ENCODE measurements at places on chromosomes 4 and X.

DNA sequence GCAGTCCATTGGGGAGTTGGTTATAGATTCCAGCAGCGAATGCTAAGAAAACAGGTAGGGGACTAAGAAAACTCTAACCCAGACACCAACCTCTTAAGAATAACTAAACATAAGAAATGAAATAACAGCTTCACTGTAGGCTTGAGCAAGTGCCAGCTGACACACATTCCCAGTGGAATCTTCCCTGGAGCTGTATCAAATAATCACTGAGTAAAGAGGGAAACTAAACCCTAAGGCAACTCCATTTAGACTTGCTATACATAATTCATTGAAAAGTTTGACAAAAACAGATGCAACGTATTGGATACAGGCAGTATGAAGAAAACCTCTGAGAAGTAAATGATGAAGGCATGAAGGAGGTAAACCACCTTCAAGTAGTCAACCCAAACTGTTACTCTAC lies 293.5 kb downstream of the OPHN1 start:
- no peak for DNase-seq

GRCh38 chrX:27522500-27522899 lies 59.4 kb upstream of the PPP4R3C start:
- DNase-seq = no peak

GRCh38 chr4:157572951-157573350 lies 352.4 kb downstream of the GRIA2 start:
- no peak for DNase-seq

DNA sequence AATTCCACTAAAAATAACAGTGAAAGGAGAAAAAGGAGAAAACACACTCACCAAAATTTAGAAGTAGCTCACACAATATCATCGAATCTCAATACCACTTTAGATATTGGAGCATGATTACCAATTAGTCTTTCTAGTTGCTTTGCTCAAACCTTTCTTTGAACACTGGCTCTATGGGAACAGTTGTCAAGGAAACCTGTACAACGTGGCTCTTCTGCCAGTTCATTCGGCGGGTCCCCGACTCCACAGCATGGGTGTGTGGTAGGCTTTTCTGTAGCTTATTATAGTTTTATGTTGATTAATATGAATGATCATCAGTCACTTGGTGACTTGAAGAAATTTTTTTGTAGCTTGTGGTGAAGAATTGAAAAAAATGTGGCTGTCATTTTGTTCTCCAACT lies 50.2 kb upstream of the TMEM150C start:
- no peak for DNase-seq

DNA sequence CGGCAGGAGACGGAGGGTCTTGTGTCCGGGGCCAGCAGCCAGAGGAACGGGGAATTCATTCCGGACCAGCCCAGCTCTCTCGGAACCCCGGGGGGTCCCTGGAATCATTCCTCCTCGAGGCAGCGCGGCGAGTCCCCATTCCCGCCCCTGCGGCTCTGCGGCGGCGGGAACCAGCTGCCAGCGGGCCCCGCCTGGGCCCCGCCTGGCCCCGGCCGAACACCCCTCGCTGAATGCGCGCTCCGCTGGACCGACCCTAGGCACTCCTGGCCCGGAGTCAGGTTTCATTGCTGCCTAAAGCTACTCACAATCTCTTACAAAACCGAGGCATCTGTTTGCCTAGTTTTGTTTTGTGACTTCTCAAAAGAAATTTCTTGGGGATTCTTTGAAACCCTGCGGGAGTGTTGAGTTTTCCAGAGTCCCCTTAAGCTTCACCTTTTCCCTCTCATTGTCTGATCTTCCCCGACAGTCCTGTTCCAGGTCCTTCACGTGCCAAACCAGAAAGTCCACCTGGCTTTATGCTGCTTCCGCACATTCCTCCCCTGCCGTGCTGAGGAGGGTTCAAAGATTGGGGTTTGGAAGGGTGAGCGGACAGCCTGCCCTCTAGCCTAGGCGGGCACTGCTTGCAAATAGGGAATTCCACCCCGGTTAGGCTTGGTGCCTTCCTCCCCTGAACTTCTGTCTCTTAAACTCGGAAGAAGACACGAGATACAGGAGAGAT lies 789 bp downstream of the ARHGAP10 start:
- peak; percentile 47 for DNase-seq

GRCh38 chr4:1376841-1377605 lies 29.2 kb downstream of the NKX1-1 start:
- DNase-seq = no peak

GRCh38 chr4:108334031-108334430 lies 165.3 kb upstream of the LEF1 start:
- no peak for DNase-seq

GRCh38 chr4:987624-988513 lies 1.0 kb downstream of the IDUA start:
- no peak for DNase-seq

- no peak for DNase-seq
These were observed 105.8 kb downstream of the RNF150 start for GRCh38 chr4:141027421-141027820.

DNA sequence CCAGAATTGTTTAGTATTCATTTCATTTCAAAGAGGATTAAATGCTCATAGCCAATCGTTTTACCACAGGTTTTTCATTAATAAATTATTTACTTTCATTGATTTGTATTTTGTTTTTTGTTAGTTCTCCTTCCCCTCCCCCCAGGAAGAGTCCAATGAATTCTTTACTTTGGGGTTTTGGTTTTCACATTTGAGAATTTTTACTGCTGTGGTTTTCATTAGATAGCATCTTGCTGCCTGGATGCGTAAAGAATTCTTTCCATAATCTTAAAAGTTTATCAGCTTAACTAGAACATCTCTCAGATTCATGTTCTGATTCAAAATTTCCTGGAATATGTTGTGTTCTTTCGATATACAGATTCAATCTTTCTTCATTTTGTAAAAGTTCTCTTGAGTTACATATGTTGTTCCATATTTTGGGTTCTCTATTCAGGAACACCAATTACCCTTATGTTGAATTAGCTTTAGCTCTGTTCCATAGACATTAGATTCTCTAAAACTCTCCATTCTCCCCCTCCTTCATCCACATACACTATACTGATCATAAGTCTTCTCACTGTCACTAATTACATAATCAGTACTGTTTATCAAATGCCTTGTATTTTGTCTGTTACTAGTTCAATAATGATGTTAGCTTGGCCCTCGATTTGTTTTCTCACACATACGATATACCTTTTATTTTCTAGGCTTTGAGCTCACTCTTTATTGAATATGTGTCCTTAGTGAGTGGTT lies 184.4 kb downstream of the CAMK2D start:
- DNase-seq = no peak

- DNase-seq = peak; percentile 16
These were observed 399.7 kb downstream of the PABPC4L start for GRCh38 chr4:133801883-133802282.

DNA sequence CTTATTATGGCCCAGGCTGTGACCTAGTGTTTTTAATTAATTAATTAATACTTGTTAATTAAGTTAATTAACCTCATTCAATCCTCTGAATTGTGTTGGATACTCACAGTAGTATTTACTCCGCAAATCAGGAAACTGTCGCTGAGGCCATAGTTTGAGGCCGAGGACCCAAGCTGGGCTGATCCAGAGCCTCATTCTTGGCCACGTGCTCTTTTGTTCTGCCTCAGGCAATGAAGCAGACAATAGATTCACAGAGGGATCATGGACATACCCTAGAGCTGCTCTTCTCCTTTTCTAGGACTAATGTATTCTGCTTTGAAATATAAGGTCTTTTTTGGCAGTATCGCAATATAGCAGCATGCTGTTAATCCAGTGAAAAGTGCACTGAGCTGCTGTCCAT lies 24.0 kb upstream of the SNCA start:
- no peak for DNase-seq

DNA sequence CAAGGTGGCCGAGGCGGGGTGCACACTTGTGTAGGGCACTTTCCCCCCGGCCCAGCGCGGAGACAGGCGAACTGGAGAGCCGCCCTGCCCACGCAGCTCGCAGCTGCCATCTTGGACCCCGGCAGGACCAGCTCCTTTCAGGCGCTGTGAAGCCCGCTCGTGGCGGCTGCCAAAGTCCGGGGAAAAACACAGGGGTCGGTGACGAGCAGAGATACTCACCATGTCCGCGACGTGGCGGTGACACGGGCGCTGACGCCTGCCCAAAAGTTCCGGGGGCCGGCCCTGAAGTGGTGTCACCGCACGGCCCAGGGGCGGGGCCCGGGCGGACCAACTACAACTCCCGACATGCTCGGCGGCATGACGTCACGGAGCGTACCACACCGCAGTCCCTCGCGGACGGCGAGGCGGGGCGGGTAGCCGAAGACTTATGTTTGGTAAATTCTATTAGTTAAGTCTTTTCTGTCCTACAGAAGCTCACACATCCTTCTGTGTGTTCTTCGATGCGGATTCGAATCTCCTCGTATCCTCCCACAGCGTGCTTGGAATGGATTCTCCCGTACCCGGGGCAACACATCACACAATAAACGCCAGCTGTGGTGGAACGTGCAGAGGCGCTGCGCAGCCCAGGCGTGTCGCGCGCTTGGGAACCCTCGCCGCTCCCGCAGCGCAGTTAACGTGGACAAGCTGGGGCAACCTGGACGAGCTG lies at the start of gene UFSP2:
TSS of gene UFSP2 (minus strand) at position 318 of the 706 bp plus-strand sequence. CDS start at position 222, 96 bp downstream.
- peak; percentile 93 for DNase-seq

DNA sequence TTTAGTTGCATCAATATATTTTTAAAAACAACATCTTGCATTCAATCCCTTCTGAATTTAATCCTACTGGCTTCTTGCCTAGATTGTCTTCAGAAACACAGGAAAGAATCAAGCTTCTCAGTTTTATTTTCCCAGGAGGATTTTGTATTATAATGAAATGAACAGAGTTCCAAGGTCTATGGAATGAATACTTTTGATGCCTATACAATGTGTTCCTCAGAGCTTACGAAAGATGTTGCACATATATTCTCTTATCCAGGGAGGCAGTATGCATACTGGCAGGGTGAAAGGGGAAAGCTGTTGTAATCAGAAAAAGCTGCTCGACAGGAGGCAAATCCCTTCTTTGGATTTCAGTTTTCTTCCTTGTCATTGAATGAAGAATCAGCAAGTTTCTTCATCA lies 8.8 kb downstream of the TMPRSS11D start:
- no peak for DNase-seq

GRCh38 chr4:135724421-135724820 lies 1522.8 kb upstream of the PABPC4L start:
- no peak for DNase-seq

DNA sequence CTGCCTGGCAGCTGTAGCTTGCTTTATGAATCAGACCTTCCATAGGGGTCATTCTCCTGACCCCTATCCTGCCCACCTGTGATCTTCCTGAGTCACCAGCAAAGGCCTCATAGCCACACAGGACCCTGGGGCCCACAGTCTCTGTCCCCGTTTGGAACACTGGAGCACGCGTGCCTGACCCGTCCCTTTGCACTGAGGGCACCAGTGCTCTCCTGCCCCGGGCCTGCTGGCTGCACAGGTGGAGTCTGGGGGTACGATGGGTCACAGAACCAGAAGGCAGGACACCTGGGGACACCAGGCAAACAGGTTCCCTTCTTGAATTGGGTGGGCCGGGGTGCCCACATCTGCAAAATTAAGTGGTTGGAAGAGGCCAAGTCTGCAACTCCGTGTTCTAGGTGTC lies 97.2 kb downstream of the CPZ start:
- no peak for DNase-seq

GRCh38 chr4:86942185-86942666 lies 7.4 kb downstream of the AFF1 start:
- no peak for DNase-seq

GRCh38 chr4:106615410-106615945 lies 246.9 kb upstream of the GIMD1 start:
- no peak for DNase-seq

- DNase-seq = no peak
These were observed 28.6 kb downstream of the BEX3 start for GRCh38 chrX:103405009-103405333.

DNA sequence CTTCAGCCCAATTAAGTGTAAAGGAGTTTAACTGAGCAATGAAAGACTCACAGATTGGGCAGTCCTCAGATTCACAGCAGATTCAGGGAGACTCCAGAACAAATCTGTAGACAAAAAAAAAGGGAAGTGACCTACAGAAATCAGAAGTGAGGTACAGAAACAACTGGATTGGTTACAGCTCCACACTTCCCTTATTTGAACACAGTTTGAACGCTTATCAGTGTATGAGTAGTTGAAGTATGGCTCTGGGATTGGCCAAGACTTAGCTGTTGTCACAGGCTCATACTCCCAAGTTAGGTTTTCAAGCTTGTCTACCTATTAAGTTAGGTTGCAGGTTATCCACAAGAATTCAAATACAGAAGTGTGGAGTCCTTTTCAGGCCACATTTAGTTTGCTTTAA lies 112.4 kb upstream of the ELOVL6 start:
- no peak for DNase-seq

DNA sequence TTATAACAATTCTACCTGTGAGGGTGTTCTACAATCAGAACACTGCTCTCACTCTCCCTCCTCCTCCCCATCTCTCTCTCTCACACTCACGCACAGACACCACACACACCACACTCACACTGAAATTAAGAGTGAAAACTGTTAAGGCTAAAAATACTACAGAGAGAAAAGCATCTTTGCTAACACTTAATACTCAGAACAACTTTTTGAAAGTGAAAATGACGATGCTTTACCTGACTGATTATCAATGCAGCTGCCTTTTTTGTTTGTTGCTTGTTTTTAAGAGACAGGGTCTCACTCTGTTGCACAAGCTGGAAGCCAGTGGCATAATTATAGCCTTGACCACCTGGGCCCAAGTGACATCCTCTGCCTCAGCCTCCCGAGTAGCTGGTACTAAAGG lies 222.4 kb downstream of the APBB2 start:
- DNase-seq = no peak

DNA sequence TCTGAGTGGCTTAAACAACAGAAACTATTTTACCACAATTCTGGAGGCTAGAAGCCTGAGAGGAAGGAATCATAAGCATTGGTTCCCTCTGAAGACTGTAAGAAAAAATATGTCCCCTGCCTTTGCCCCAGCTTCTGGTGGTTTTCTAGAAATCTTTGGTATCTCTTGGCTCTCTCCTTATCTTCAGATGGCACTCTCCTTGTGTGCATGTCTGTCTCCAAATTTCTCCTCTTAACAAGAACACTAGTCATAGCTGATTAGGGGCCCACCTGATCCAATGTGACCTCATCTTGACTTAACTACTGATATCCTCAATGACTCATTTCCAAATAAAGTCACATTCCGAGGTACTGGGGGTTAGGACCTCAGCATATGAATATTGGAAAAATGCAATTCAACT lies 635.0 kb upstream of the NR3C2 start:
- DNase-seq = no peak

- DNase-seq = no peak
These were observed 299.9 kb downstream of the ASMT start for GRCh38 chrX:1914606-1915365.

GRCh38 chr4:18961266-18961665 lies 939.7 kb upstream of the LCORL start:
- no peak for DNase-seq
